ENCODE measurements at places on chromosomes 1 and 21.

DNA sequence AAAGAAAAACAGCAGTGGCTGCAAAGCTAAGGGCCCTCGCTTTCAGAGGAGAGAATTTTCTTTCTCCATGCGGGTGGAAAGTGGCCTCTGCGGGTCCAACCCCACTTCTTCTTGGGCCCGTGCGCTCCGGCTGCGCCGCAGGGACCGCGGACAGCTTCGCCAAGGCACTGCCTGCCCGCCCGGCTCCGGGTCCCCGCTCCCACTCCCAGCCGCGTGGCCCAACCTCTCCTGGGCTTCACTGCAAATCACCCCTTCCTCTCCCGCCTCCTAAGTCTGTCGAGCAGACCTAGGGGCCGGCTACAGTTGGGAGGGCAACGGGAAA is 1.0 kb upstream of the RUNX3 start:
- DNase-seq, result no peak

DNA sequence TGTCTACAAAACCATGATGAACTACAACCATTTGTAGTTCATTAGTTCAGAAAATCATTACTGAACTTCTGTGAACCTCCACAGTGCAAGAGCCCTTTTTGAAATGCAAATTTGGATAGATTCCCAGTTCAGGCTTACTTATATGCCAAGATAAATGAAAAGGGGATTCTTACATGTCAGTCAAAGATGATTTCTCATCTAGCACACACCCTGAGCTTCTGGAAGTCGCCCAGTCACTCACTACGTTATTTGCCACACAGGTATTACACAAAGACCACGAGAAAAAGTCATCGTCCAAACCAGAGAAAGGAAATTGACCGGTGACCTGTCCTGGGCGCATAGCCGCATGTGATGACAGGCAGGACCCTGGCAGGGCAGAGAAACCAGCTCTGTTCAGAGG is 41.8 kb downstream of the ETS2 start:
- no peak for DNase-seq

GRCh38 chr1:23134055-23134454 is 34.6 kb downstream of the LUZP1 start:
- DNase-seq, result no peak

- DNase-seq, result no peak
Measured at GRCh38 chr1:97168056-97168455, 446.5 kb downstream of the PTBP2 start.

- no peak for DNase-seq
Measured at GRCh38 chr1:100924991-100925390, 29.1 kb downstream of the SLC30A7 start.
